ENCODE measurements at places on chromosomes 12 and 14. TPM values are rescaled to one million over a fixed set of nuclear protein-coding genes. Genes with fewer than 3 reads are reported as not detected.

- no peaks in the 10 kb centered on the region for H3K36me3 ChIP-seq
- no peak overlapping the region for H3K4me3 ChIP-seq
- peak overlapping the region; percentile 87 for H3K27ac ChIP-seq
- no peak for DNase-seq
- peaks cover 8% of the 10 kb centered on the region for H3K4me1 ChIP-seq
These were observed 190.4 kb upstream of the FAR2 start for GRCh38 chr12:28958553-28959195.

- DNase-seq = no peak
- no peaks in the 10 kb centered on the region for H3K36me3 ChIP-seq
- H3K4me3 ChIP-seq = no peak overlapping the region
- H3K27ac ChIP-seq = no peak overlapping the region
- H3K4me1 ChIP-seq = no peaks in the 10 kb centered on the region
- H3K27me3 ChIP-seq = no peaks in the 10 kb centered on the region
These were observed 80.3 kb downstream of the WDR20 start for GRCh38 chr14:102220031-102220430.

- H3K4me1 ChIP-seq = no peaks in the 10 kb centered on the region
- no peak overlapping the region for H3K27ac ChIP-seq
- H3K36me3 ChIP-seq = no peaks in the 10 kb centered on the region
- no peak for DNase-seq
- no peaks in the 10 kb centered on the region for H3K27me3 ChIP-seq
- no peak overlapping the region for H3K4me3 ChIP-seq
These were observed 68.2 kb downstream of the DNAI7 start for GRCh38 chr12:25126746-25127145.

Gene CMAS
- 25.6 TPM for total RNA-seq

DNA sequence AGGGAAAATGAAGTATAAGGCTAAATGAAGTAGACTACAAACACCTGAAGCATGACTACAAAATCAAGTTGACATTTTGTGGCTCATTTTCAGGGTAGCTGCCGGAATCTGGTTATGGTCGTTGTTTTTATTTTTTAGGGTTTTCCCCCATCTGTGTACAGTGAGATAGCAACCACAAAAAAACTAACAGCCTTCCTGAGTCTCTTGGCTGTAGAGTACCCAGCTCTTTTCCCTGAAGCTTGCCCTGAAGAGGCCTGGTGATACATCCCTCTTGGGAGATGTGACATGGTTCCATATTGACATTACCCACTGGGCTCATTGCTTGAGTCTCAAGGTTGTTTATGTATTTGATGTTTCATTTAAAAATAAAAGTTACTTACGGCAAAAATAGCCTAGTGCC lies 424.0 kb downstream of the ZFP36L1 start:
- H3K27me3 ChIP-seq = no peaks in the 10 kb centered on the region
- no peak overlapping the region for H3K27ac ChIP-seq
- no peak overlapping the region for H3K4me3 ChIP-seq
- no peaks in the 10 kb centered on the region for H3K36me3 ChIP-seq

DNA sequence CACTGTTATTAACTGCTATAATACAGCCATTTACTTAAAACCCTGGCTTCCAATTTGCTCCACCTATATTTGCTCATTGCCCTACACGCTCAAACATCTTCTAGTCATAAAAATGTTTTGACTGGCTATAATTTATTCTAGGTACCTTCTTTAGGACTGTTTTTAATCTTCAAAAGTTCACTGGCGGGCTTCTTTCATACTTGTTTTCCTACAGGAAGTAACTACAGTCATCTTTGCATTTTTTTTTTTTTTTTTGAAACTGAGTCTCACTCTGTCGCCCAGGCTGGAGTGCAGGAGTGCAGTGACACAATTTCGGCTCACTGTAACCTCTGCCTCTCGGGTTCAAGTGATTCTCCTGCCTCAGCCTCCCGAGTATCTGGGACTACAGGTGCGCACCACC lies 32.5 kb downstream of the MPHOSPH9 start:
- no peaks in the 10 kb centered on the region for H3K36me3 ChIP-seq
- H3K27me3 ChIP-seq = no peaks in the 10 kb centered on the region
- H3K4me3 ChIP-seq = no peak overlapping the region

Gene PRICKLE1
- total RNA-seq = 6.4 TPM

- no peaks in the 10 kb centered on the region for H3K27me3 ChIP-seq
- H3K4me1 ChIP-seq = no peaks in the 10 kb centered on the region
- no peak for DNase-seq
- H3K27ac ChIP-seq = no peak overlapping the region
- H3K36me3 ChIP-seq = no peaks in the 10 kb centered on the region
These were observed 9.4 kb upstream of the COCH start for GRCh38 chr14:30864934-30865333.

- no peaks in the 10 kb centered on the region for H3K27me3 ChIP-seq
- DNase-seq = no peak
- H3K27ac ChIP-seq = no peak overlapping the region
- H3K4me3 ChIP-seq = no peak overlapping the region
These were observed 31.2 kb downstream of the TMCC3 start for GRCh38 chr12:94618995-94619695.

Gene LRCOL1
- not detected for total RNA-seq

DNA sequence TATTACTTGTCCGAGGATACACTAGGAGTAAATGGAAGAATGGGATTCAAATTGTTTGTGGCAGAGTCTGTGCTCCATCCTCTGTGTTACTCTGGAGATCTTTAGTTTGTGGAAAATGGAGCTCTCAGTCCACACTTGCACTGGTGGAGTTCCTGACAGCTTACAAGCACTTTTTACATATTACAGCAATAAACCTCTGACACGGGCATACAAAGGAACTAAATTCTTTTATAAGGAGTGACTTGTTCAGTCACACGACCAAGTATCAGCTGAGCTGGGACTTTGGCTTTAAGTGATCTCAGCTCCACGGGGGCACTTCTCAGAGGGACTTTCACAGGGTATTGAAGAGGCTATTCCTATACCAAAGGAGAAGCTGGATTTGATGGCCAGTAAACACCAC lies 417.5 kb downstream of the LRIG3 start:
- DNase-seq = no peak
- no peak overlapping the region for H3K27ac ChIP-seq
- no peaks in the 10 kb centered on the region for H3K36me3 ChIP-seq
- no peaks in the 10 kb centered on the region for H3K27me3 ChIP-seq
- no peak overlapping the region for H3K4me3 ChIP-seq

Gene SDR9C7
- not detected for total RNA-seq

DNA sequence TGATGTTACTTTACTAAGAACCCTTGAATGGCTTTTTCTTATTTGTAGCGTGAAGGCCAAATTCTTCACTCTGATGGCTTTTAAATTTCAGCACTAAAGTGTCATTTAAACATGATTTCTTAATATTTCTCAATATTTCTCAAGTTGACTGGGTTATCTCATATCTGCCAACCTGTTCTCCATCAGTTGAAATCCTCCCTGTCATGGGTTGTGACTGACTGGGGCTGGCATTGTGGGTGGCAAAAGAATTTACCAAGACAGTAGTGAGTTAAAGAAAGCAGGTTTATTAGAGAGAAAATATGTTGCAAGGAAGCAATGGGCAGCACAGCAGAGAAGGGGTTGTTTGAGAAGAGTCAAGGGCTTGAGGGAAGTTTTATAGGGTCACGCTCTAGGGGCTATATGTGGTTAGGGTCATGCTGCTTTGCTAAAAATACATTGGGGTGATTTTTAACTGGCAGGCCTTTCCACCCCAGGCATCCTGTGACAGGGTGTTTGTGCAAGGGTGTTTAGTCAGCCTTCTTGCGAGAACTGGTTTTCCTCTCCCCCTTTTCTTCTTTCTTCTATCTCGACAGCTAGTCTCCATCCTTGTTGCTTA lies 232.8 kb upstream of the SEL1L start:
- H3K27me3 ChIP-seq = no peaks in the 10 kb centered on the region
- H3K4me3 ChIP-seq = no peak overlapping the region
- no peak overlapping the region for H3K27ac ChIP-seq

GRCh38 chr12:120402217-120402616 lies 33.3 kb upstream of the MSI1 start:
- peaks cover 4% of the 10 kb centered on the region for H3K27me3 ChIP-seq
- no peak overlapping the region for H3K27ac ChIP-seq

GRCh38 chr14:73825551-73826188 lies 26.0 kb upstream of the PTGR2 start:
- no peaks in the 10 kb centered on the region for H3K27me3 ChIP-seq
- peak; percentile 80 for DNase-seq
- no peaks in the 10 kb centered on the region for H3K36me3 ChIP-seq
- no peaks in the 10 kb centered on the region for H3K4me1 ChIP-seq
- no peak overlapping the region for H3K4me3 ChIP-seq

GRCh38 chr14:69699748-69700303 lies 67.1 kb upstream of the SRSF5 start:
- peaks cover 18% of the 10 kb centered on the region for H3K4me1 ChIP-seq
- no peak for DNase-seq
- H3K27ac ChIP-seq = no peak overlapping the region
- no peaks in the 10 kb centered on the region for H3K36me3 ChIP-seq

- no peak overlapping the region for H3K4me3 ChIP-seq
- H3K4me1 ChIP-seq = no peaks in the 10 kb centered on the region
- no peaks in the 10 kb centered on the region for H3K27me3 ChIP-seq
- no peak for DNase-seq
- no peaks in the 10 kb centered on the region for H3K36me3 ChIP-seq
These were observed 84.3 kb downstream of the ETNK1 start for GRCh38 chr12:22709292-22709691.

- peak overlapping the region; percentile 65 for H3K4me3 ChIP-seq
- peaks cover 56% of the 10 kb centered on the region for H3K27me3 ChIP-seq
- no peak for DNase-seq
- H3K27ac ChIP-seq = no peak overlapping the region
- no peaks in the 10 kb centered on the region for H3K36me3 ChIP-seq
These were observed 717 bp downstream of the WNT10B start for GRCh38 chr12:48970702-48971334.

Gene NOVA1
- total RNA-seq = 72.0 TPM

Gene LMO3
- 16.5 TPM for total RNA-seq

GRCh38 chr14:97977651-97978261 lies 1180.6 kb downstream of the VRK1 start:
- no peaks in the 10 kb centered on the region for H3K36me3 ChIP-seq
- H3K4me3 ChIP-seq = peak overlapping the region; percentile 42
- H3K27me3 ChIP-seq = no peaks in the 10 kb centered on the region
- DNase-seq = peak; percentile 85
- H3K4me1 ChIP-seq = no peaks in the 10 kb centered on the region
- peak overlapping the region; percentile 82 for H3K27ac ChIP-seq

GRCh38 chr12:80815351-80815750 lies 98.6 kb downstream of the MYF5 start:
- H3K36me3 ChIP-seq = no peaks in the 10 kb centered on the region
- DNase-seq = no peak
- H3K4me1 ChIP-seq = no peaks in the 10 kb centered on the region

DNA sequence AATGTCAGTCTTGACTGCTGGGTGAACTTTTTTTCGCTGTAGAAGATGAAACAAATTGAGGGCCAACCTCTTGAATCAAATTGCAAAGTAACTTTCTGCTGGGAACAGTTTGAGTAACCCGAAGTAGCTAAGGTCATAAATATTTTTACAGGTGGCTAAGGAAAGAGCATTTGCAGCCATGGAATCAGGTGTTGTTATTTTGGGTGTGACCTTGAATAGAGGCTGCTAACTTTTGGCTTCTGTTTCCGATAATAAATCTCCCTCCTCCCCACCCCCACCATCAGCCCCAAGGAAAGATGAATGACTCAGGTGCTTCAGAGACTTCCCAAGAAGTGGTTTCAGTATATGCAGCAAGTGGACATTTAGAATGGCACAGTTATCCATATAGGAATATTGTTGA lies 571.7 kb downstream of the DIO2 start:
- H3K36me3 ChIP-seq = no peaks in the 10 kb centered on the region
- no peaks in the 10 kb centered on the region for H3K4me1 ChIP-seq
- no peak overlapping the region for H3K4me3 ChIP-seq
- DNase-seq = no peak

GRCh38 chr12:26043135-26044006 lies 81.5 kb downstream of the BHLHE41 start:
- no peaks in the 10 kb centered on the region for H3K4me1 ChIP-seq
- H3K36me3 ChIP-seq = no peaks in the 10 kb centered on the region
- DNase-seq = no peak
- H3K27ac ChIP-seq = no peak overlapping the region

DNA sequence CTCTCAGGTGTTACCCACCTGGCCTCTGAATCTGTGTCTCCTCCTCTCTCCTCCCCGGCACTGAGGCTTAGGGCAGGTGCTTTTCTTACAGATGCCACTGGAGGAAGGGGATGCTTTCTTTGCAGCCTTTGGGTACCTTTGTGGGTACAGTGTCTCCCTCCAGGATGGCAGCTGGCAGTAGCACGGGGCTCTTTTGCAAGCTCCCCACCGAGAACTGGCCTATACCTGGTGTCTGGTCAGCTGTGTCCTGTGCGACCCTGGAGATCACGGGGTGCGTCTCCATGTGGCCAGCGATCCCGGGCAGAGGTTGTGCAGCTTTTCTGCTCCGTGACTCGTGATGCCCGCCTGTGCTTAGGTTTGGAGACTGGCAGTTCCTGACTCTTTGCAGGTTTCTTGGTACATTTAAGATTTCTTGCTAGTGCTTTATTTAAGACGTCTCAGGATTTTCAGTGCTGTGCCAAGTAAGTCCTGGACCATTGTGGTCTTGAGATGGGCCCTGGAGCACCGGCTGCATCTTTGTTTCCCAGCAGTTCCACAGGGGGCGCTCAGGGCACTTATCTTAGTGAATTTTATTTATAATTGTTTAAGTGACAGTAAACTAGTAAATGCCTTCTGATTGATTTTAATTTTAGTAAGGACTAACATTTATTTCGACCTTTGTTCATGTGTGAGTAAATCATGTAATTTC lies 68.9 kb downstream of the DDX51 start:
- no peak for DNase-seq
- no peaks in the 10 kb centered on the region for H3K27me3 ChIP-seq
- H3K4me3 ChIP-seq = no peak overlapping the region
- no peaks in the 10 kb centered on the region for H3K4me1 ChIP-seq

DNA sequence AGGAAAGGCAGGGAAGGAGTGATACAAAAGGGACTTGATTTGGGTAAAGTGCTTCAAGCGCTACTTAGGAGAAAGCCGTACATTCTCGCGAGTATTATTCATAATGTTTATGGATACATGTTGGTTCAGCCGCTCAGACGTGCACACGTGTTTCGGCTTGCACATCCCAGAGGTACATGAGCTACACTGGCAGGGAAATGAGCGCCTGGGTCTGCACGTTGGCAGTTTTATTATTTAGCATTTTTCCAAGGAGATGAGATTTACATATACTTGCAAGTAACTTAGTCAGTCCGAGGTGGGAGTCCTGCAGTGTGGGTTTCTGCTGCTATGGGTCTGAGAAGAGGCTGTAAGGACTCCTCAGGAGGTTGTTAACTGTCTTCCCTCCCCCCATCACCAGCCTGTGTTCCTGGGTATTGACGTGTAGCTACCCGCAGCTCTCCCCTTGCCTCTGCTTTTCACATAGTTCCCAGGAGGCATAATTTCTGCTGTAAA lies 1.5 kb downstream of the PRKCH start:
- H3K27me3 ChIP-seq = no peaks in the 10 kb centered on the region
- no peaks in the 10 kb centered on the region for H3K4me1 ChIP-seq
- no peaks in the 10 kb centered on the region for H3K36me3 ChIP-seq
- DNase-seq = no peak
- H3K27ac ChIP-seq = peak overlapping the region; percentile 87
- H3K4me3 ChIP-seq = peak overlapping the region; percentile 74
